Stimulated activated CD8-positive, alpha-beta memory T cell treated with anti-CD3 and anti-CD28 coated beads, Interleukin-4, amount 100 ng/mL, for 4 hours (primary cell): ENCODE measurements at places on chromosomes 7 and 10.

- DNase-seq = no peak
These were observed 6.5 kb upstream of the CPED1 start for GRCh38 chr7:120981888-120982615.

DNA sequence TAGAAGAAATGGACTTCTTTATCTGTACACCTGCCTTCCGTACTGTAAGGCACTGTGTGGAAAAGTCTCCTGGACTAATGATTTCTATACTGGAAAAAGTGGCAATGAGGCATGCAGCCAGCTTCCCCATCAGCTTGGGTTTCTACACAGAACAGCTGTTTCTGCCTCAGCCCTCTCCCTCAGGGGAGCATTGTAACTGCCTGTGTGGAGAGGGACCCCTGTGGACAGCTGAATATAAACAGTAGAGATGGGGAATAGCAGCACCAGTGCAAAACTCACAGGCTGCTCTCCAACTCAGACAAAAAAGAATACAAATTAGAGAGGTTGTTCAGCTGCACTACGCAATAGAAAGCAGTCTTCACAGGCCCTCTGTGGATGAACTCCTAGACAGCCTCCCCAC, 451.3 kb upstream of the MBL2 start:
- no peak for DNase-seq

- no peak for DNase-seq
These were observed 6.9 kb upstream of the VWDE start for GRCh38 chr7:12410523-12410922.

DNA sequence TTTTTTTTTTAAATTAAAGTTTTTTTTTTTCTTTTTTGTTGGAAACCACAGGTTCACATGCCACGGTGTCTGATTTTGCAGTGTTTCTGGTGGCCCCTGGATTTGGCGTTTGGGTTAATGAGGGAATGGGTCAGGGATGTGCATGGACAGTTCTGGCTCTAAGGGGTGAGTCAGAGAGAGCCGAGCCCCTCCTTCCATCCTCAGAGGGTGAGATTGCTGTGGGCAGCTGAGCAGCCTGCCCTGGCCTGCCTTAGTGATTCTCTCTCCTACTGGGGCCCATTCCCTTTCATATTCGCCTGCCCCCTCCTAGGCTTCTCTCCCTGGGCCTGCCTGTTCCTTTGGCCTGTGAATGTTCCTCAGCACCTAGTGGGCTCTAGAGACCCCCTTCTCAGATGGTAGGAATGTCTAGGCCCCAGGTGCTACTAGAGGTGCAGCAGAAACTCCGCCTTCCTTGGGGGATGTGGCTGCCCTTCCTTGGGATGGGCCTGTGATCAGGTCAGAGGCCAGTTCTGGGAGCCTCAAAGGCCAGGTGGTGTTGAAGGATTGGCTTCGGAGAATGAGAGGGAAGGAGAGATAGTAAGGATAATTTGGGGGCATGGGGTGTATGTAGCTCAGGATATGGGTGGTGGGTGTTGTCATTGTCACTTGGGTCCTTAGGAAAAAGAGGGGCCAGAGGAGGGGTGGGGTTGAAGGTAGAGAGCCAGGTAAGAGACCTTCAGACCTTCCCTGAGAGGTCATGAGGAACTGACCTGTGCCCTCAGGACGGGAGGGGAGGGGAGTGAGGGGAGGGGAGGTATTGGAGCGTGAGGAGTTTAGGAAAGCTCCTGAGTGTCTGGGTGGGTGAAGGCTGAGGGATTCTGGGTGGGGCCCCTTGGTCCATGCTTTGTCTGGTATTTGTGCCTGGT, 19.8 kb downstream of the TSPAN14 start:
- no peak for DNase-seq

GRCh38 chr10:133278577-133279265, 2.1 kb upstream of the ADAM8 start:
- peak; percentile 62 for DNase-seq

DNA sequence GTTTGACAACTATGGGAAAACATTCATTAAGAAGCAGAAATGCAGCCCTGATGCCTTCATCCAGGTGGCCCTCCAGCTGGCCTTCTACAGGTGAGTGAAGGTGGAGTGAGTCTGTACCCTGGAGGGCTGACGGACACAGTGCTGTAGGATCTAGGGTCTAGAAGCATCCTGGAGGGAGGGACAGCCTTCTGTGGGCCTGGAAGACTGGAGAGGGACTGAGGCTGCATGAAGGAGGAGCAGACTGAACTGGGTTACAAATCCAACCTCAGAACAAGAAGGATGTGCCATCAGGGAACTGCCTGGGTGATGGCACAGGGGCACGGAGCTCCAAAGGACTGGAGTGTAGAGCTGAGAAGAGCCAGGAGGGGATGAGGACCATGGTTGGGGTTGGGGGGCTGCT, 27.5 kb upstream of the C10orf53 start:
- no peak for DNase-seq

DNA sequence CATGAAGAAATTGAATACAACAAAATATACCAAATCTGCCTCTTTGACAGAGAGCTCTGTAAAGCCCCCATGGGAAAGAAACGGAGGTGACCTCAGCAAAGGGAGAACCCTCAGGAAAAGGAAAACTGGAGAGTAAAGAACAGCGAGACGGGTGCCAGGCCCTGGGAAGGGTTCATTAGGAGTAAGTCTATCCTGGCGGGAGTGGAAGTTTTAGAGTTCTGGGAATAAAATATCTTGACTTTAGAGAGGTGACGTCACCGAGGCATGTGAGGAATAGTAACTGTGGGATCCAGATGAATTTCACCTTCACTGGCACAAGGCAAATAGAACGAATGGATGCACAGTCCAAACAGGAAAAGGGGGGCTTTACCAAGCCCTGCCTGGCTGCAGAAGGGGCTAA, 362.8 kb upstream of the IGFBP3 start:
- no peak for DNase-seq

- no peak for DNase-seq
These were observed 529.5 kb upstream of the PCDH15 start for GRCh38 chr10:55330486-55330885.

GRCh38 chr7:100065452-100066186, 15.9 kb downstream of the ZNF3 start:
- DNase-seq = no peak

DNA sequence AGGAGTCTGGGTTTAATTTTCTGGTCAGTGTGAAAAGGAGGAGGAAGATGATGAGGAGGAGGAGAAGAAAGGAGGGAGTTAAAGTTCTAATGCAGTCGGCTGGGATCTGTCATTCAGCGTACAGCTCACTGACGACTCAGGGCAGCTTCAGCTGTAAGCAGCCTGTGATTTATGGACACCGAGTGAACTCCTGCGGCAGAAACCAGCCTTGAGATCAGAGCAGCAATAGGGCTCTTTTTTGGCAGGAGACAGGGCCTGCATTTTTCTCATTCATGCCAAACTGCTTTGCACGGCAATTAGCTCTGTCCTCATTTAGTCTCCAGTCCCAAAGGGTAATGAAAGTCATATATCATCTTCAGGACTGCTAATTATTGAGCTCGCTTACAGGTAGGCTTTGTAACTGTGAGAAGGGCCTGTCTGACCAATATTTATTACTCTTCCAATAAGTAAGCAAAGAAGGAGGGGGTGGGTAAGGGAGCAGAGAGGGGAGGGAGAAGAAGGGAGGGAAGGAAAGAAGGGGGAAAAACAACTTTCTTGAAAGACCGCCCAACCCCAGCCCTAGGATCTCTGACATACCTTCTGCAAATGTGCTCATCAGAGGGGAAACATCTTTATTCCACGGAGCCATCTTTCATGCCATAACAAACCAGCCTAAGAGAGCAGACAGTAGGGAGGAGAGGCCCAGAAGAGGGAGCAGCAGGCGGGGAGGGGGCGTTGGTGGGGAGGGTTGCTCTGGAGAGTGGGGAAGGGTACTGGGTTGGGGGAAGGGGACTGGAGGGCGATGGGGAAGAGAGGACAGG, 48.1 kb upstream of the COMTD1 start:
- DNase-seq = no peak

GRCh38 chr7:81944058-81944457, 174.2 kb upstream of the HGF start:
- no peak for DNase-seq

DNA sequence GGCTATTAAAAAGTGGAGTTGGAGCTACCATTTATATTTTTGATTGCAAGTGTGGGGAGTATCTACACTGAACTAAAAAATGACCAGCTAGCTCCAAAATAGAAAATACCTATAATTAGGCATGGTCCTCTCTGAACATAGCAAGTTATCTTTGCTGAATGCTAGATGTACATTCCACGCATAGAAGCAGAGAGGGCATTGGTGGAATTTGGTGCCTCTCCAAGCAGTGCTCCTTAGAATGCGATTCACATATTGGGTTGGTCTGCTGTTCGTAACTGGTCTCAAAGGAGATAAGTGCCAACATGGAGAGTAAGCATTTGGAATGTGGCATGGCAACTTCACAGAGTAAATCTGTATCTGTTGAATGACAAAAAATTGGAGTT, 196.2 kb downstream of the PTN start:
- DNase-seq = no peak

GRCh38 chr7:41769162-41769561, 66.3 kb upstream of the INHBA start:
- no peak for DNase-seq

GRCh38 chr10:104515678-104516199, 125.4 kb upstream of the SORCS3 start:
- no peak for DNase-seq

DNA sequence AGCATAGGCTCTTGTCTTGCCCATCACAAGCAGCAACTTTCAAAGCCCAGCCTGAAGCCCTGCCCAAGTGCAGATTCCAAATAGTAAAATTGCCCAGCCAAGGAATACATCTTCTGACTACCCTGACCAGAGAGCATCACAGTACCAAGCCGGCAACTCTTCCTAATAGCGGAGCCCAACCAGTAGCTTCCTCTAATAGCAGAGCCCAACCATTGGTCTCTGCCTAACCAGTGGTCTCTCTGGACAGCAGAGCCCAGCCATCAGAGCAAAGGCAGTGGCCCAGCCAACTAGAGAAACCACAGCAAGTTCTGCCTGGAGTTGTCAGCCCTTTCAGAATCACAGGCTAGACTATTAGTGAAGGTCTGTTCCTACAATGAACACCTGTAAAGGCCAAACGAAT, 285.6 kb downstream of the HGF start:
- DNase-seq = no peak

GRCh38 chr7:100588438-100588837, 2.3 kb downstream of the FBXO24 start:
- DNase-seq = no peak

GRCh38 chr7:151727579-151728285, 149.2 kb downstream of the PRKAG2 start:
- DNase-seq = peak; percentile 6

DNA sequence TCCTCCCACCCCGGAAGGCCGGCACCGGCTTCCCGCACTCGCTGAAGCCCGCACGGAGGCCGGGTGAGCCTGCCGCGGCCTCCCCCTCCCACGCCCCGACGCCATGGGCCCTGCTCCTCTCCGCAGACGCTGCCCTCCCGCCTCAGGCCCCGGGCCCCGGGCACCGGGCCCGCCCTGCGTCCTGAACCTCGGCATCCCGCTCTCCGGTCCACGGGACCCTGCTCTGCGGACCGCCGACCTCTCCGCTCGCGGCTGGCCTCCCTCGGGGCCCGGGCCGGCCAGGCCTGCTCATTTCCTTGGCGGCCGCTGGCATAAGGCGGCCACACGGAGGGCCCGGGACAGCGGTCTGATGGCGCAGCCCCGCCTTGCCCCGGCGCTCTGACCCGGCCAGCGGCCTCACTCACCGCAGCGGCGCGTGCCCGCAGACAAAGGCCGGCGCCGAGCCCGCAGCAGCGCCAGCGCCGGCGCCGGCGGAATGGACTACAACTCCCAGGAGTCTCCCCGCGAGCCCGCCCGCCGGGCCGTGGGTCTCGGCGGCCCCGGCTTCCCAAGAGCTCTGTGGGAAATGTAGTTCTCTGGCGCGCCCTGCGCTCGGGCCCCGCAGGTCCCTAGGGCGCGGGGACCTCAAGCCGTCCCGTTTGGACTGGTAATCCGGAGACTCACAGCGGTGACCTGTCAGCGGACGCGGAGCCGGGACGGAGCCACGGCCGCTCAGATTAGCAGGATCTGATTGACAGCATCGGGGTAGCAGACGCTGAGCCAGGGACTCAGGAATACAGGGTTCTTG, at the start of gene ZNF32:
ZNF32 (minus strand) TSS at position 484 of the 787 bp plus-strand sequence. CDS start 2,748 bp downstream, outside the sequence.
- peak; percentile 57 for DNase-seq

DNA sequence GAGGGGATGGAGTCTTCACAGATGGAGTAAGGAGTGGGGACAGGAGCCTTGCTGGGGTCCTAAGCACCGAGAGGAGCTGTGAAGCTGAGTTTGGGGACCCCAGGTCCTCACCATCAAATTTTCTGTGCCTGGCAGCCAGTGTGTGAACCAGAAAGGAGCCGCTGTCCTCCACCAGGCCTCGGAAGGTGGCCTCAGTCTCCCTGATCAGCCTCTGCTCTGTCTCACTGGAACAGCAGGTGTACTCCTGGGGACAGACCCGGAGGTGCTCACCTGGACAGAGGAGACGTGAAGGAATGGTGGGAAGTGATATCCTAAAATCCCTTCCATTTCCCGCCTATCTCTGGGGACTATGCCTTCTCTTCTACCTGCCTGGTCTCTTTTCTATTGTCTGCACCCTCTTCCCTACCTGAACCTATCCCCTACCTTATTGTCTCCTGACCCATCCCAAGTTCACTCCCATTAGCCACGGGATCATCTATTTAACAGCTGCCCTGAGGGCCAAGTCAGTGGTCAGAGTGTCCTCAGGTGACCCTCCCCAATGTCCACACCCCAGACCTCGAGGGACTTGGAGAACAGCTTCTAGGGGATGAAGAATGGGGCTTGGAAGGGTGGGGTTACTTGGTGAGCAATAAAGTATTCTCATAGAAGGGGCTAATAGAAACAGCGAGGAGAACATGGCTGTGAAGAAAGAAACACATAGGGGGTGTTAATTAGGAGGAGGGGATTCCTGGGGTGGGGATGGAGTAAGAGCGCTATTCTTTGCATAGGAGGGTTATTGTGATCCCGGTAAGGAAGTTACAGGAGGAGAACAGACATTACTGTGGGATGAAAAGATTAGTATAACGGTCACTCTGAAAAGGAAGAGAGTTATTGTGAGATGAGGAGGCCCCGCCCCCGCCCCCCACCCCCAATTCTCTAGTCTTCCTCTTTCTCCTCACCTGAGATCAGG, 811 bp downstream of the GPC2 start:
- no peak for DNase-seq

GRCh38 chr7:128672927-128673517, 930 bp downstream of the GARIN1A start:
- no peak for DNase-seq

DNA sequence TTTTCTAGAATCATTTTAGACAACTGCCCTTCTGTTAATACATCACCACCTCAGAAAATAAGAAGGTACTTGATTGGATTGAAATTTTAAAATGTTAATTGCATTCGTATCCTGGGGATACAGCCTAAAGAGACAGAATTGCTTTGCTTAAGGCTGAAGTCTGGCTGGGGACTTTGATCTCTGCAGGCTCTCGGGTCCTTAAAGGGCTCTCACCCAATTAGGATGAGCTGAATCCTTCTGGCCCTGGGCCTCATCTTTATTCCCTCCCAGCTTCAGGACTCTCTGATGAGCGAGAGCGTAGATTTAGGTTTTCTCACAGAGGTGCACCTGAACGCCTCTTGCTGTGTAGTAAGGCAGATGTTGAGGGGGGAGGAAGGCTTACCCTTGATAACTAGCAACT, 475.3 kb upstream of the C7orf33 start:
- no peak for DNase-seq
